ENCODE measurements at places on chromosomes 7 and 10.

GRCh38 chr10:86580521-86580891, 58.9 kb upstream of the WAPL start:
- DNase-seq, result no peak

- no peak for DNase-seq
Measured at GRCh38 chr10:98470850-98471249, 24.1 kb upstream of the HPS1 start.

GRCh38 chr7:81053623-81054022, 134.8 kb upstream of the SEMA3C start:
- DNase-seq, result no peak

- DNase-seq, result no peak
Measured at GRCh38 chr10:14282276-14282675, 48.4 kb downstream of the FRMD4A start.

GRCh38 chr7:138030679-138031351, 28.9 kb upstream of the CREB3L2 start:
- no peak for DNase-seq

- no peak for DNase-seq
Measured at GRCh38 chr7:72258074-72258473, 154.1 kb downstream of the CALN1 start.

DNA sequence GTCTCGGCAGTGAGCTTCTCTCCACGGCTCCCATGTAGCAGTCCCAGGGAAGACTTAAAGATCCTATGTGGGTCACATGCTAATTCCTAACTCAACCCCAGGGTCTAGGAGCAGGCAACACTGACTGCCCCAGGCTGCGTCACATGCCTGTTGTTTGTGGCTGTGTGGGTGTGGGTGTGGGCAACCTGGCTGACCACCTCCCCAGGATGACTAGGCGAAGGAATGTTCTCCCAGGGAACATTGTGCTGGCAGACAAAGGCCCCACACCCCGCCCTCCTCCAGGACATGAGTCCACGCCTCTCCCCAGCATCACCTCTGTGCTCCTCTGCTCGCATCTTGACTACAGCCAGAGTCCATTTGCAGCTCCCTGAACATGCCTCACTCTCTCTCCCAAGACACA, 30.3 kb downstream of the SLC29A3 start:
- no peak for DNase-seq

GRCh38 chr10:102280397-102281101, 35.2 kb downstream of the GBF1 start:
- peak; percentile 62 for DNase-seq

GRCh38 chr7:46752881-46753366, 829.0 kb downstream of the TNS3 start:
- no peak for DNase-seq

- no peak for DNase-seq
Measured at GRCh38 chr10:19853831-19854230, 37.6 kb downstream of the PLXDC2 start.

GRCh38 chr10:2081501-2081900, 344.2 kb upstream of the ADARB2 start:
- DNase-seq, result peak; percentile 26

DNA sequence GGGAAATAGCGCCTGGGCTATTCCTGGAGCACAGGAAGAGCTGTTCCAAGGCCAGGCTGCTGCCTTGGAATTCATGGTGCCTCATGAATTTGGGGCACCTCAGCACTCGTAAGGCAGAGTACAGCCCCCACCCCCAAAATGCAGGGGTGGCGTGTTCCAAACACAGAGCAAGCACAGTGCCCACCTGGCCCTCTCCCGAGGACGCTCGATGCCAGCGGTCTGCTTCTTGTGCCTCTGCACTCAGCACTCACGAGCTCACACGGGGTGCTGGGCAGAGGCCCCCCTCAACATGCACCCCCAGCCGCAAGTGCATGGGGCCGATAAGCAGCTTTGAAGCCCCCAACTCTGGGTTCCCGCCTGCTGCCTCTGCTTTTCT, 60.1 kb downstream of the ZRANB1 start:
- no peak for DNase-seq

GRCh38 chr7:106062006-106062405, 50.1 kb downstream of the SYPL1 start:
- DNase-seq, result no peak

GRCh38 chr7:151812967-151813366, 63.9 kb downstream of the PRKAG2 start:
- no peak for DNase-seq

DNA sequence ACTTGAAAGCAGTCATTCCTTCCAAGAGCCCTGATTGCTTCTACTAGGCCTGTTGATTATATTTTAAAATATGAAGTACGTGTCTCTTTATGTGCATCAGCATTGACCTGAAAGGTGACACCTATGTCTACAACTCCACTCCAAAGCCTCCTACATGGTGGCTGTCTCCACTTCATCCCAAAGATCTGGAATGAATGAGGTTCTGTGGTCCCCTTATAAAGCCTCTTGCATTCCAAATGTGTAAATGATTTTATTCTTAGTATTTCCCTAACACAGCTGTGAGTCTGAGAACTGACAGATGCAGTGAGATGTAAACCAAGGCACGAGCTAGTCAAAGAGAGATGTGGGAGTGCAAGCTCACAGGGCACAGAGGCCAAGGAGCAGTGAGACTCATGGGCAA, 176.0 kb upstream of the SVIL start:
- no peak for DNase-seq

- DNase-seq, result peak; percentile 72
Measured at GRCh38 chr10:101238732-101239105, 9.5 kb upstream of the LBX1 start.

- no peak for DNase-seq
Measured at GRCh38 chr7:137694405-137694804, 152.4 kb downstream of the DGKI start.

GRCh38 chr10:88849234-88849633, 2.4 kb downstream of the ANKRD22 start:
- no peak for DNase-seq

DNA sequence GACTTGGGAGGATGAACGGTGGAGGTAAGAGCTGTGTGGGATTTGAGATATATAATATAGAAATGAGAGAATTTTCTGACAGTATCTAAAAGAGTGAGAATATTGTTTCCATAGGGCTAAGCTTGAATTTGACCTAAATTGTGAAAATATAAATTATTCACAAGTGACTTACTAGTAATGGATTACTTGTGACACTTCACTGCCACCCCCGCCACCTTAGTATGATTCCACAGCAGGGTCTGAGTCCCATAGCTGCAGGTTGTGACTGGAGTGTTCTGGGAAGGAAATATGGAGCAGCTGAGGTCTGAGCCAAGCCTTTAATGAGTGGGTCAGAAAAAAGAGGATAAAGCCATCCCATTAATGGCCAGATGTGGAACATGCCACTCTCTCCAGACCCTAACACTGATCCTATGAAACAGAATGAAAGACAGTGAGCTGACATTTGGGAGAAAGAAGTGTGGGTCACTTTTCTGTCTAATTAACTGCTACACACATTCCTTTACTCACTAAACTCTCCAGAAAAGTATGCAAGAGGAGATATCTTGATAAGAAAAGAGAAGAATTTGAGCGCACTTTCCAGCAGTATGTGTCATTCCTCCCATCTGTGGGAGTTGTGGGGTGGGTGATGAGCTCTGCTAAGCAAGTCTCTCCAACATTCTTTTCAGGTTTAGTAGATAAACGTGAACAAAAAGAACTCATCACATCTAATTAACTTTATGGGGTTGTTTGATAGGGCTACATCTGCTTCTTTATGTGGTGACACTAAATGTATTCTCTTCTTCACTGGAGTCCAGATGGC, 1193.4 kb downstream of the SORCS3 start:
- peak; percentile 53 for DNase-seq

GRCh38 chr7:2800931-2801688, 43.0 kb downstream of the GNA12 start:
- peak; percentile 27 for DNase-seq

DNA sequence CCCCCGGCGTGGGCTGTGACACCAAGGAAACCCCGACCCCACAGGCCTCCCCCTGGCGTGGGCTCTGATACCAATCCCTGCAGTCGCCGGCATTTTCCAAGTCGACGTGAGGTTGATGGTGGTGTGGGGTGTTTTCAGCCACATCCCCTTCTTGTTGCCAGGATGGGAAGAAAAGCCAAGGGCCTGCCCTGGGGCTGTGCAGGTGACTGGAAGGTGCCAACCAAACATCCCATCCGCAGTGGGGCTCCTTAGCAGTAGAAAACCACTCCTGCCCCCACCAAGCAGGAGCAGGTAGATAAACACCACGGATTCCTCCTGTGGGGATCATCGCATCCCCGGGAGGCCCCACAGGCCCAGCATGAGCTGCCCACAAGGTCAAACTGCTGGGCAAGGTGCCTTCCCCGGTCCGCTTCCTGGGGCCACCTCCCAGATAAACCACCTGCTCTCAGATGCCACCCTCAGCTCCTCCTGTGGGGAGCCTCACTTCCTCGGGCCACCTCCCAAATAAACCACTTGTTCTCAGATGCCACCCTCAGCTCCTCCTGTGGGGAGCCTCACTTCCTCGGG, 88.5 kb upstream of the DIP2C start:
- no peak for DNase-seq

DNA sequence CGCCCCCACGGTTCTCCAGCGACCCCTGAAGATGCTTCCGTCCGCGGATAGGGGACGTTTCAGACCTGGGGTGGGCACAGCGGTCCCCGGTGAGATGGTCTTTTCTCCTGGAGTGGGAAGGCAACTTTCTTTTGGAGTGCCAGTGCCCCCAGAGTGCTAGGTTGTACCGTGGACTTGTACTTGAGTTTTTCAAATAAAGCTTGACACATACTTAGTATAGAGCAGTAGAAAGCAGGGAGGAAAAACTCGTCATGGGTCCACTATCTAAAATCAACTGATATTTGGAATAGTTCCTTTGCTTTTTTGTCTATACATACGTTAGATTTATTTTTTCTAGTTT, 28.4 kb downstream of the RBM20 start:
- no peak for DNase-seq

DNA sequence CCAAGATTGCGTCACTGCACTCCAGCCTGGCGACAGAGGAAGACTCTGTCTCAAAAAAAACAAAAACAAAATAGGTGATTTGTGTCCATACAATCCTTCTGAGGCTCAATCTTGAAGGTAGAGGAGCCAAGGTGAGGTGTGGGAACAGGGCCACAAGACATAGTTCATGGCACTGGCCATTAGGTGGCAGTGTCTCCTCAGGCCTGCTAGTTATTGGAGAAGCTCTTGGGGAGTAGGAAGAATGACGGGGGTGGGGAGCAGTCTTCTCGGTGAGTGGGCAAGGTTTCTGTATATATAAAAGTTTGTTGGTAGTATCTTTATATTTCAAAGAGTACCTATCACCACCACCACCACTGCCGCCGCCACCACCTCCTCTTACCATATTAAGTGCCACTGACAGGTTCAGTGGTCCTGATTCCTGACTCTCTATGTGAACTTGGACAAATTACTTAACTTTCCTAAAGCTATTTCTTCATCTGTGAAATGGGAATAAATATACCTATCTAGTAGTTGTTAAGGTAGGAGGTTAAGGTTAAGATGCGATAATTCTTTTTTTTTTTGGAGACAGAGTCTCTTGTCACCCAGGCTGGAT, 24.0 kb downstream of the CCSER2 start:
- DNase-seq, result no peak

DNA sequence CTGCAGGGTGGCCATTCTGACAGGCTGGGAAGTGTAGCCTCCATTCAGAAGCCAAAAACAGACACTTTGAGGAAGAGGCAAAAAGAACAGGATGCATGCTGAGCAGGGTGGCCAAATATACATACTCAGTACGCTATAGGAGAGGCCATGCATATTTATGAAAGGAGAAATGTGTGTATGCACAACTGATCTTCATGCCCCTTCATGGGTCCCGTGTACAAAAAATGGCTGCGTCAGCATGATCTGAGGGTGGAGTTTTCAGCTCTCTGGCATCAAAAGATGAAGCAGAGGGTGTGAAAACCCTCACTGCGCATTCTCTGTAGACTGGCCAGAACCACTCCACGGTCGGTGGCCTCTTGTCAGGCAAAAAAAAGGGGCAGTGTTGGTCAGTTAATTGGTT, 35.5 kb upstream of the OIT3 start:
- DNase-seq, result no peak

DNA sequence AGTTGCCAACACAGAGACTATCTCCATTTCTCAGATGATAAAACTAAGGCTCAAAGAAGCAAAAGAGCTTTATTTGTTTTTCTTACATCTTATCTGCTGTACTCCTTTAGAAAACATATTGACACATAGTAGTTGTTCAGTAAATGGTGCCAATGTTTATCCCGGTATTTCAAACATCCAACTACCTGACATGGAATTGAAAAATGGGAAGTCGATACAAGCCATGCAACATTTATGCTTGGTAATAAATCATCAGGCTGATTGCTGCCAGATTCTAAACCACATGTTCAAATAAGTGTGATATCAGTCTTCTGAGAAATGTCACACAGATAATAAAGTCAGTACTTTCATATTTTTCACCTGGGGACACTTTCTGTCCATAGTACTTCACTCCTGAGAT, 65.8 kb upstream of the C10orf120 start:
- no peak for DNase-seq

GRCh38 chr7:16034353-16034752, 347.9 kb upstream of the MEOX2 start:
- no peak for DNase-seq

GRCh38 chr7:35416568-35416967, 162.7 kb upstream of the TBX20 start:
- no peak for DNase-seq

DNA sequence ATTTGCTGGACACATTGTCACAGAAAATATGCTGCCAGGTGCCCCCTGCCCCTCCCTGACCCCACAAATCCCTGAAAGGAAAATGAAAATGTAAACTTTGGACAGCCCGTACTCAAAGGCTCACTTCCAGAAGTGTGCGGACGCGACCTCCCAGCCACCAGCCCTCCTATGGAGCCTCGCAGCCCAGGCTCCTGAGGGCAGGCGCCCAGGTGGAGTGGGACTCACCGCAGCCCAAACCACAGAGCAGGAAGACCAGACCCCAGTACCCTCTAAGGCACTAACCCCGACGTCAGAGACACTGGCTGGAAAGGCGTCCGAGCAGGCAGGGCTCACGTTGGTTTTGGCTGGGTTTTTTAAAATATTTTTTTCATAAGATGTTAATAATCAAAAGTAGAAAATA, 57.3 kb downstream of the CSGALNACT2 start:
- DNase-seq, result no peak

- DNase-seq, result peak; percentile 92
Measured at GRCh38 chr10:31808258-31809218, 120.1 kb downstream of the ARHGAP12 start.

DNA sequence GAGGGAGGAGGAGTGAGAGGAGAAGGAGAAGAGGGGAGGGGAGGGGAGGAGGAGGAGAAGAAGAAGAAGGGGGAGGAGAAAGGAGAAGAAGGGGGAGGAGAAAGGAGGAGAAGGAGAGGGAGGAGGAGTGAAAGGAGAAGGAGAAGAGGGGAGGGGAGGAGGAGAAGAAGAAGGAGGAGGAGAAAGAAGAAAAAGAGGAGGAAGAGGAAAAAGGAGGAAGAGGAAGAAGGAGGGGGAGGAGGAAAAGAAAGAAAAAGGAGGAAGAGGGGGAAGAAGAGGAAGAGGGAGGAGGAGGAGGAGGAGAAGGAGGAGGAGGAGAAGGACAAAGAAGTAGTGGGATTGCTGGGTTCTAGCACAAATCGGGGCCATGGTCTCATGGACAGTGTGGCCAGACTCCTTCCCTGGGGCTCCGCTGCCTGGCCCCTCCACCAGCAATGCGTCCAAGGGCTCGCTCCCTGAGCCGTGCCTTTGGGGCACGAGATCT, 4.2 kb upstream of the MAFK start:
- DNase-seq, result no peak

GRCh38 chr7:120165227-120165626, 107.7 kb upstream of the KCND2 start:
- peak; percentile 13 for DNase-seq
